ENCODE measurements at places on chromosomes 1 and 21.

DNA sequence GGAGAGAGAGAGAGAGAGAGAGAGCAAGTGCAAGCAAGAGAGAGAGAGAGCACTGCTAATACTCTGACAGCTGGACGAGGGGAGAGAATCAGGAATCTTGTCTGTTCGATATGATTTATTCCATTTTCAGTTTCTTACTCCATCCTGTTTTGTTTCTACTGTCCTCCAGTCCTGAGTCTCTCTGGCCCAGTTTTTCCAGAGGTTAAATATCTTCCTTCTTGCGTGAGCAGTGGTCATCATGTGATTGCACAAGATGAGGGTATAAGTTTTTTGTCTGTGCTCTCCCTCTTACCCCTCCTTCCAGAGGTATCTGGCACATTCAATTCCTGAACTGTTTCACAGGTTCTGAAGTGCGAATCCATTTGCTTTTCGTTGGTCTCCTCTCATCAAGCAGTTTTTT lies 16.8 kb downstream of the UBE2U start:
- no peak for DNase-seq

GRCh38 chr1:170307426-170307825 lies 161.7 kb downstream of the NTMT2 start:
- no peak for DNase-seq

GRCh38 chr1:166185526-166185925 lies 18.7 kb upstream of the FAM78B start:
- no peak for DNase-seq

GRCh38 chr1:145863282-145864018 lies 4.6 kb upstream of the PIAS3 start:
- DNase-seq: no peak

DNA sequence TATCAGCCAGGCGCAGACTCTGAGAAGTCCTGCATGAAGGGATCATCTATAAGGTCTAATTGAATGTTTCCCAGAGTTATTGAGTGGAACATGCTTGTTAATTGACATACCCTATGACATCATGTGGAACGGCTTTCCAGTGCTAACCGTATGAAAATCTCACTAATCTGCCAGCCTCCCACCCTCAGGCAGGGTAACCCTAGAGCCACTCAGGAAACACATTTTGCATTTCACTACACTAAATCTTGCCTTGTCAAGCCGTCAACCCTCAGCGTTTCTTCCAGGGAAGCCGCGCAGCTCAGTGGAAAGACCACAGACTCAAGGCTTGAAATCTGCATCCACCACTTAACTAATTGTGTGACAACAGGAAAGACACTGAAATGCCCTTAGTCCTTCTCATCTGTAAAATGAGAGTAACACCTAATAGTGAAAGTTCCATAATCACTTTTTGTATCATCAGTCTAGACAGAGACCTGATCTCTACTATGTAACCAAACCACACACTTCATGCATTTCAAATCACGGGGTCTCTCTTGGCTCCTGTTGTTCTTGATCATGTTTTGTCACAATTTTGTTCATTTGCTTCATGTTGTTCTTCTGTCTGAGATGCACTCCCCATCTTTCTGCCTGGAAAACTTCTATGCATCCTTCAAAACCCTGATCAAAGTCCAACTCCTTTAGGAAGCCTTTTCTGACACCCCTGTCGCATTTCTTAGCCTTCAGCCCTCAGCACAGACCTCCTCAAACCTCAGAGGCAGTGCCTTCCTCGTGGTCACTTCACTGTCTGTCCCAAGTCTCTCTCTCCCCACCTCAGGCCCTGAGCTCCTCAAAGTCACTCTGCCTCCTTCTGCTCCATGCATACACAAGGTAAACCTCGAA lies 246.5 kb downstream of the TOMM20 start:
- DNase-seq: no peak

- no peak for DNase-seq
These were observed 12.7 kb downstream of the COL6A2 start for GRCh38 chr21:46110499-46111192.

- DNase-seq: no peak
These were observed 10.1 kb downstream of the HECTD3 start for GRCh38 chr1:45001011-45001481.

- no peak for DNase-seq
These were observed 408.7 kb upstream of the PKN2 start for GRCh38 chr1:88275259-88275862.

GRCh38 chr1:173475564-173476196 lies 1.5 kb upstream of the PRDX6 start:
- DNase-seq: no peak

DNA sequence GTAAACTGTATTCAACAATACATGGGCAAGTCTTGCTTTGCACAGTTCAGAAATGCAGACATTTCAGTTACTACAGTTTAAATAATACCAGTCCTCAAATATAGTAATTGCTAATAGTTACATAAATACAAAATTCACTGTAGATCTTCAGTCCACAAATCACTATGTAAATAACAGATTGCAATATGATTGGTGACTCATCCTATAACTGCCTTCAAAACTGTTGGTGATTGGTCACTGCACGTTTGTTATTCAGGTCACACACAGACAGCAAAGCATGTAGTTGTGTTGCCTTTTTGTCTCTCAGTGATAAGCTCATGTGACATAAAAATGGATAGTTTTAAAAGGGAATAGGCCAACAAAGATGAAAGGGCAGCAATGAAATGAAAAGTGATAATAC lies 186.5 kb upstream of the CTTNBP2NL start:
- no peak for DNase-seq

GRCh38 chr21:16002874-16003466 lies 273.2 kb downstream of the USP25 start:
- no peak for DNase-seq

DNA sequence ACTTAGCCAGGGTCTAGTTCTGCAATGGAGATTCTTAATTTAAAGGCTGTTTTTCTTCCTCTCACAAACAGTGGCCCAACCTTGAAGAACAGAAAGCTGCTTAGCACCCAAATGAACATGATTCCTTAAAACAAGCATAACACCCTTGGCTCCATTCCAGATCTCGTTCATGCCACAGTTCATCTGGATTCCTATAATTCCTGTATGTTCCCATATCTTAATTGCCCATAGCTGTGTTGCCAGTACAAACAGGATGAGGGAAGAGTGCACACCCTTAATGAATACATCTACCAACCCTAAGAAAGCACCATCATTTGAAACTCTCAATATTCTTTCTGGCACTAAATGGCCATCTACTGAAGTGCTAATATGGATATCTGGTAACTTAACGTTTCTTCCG lies 45.5 kb downstream of the TGFB2 start:
- no peak for DNase-seq

GRCh38 chr1:238254935-238255334 lies 364.2 kb upstream of the ZP4 start:
- no peak for DNase-seq

- DNase-seq: no peak
These were observed 12.3 kb upstream of the MYBPHL start for GRCh38 chr1:109319114-109319513.

DNA sequence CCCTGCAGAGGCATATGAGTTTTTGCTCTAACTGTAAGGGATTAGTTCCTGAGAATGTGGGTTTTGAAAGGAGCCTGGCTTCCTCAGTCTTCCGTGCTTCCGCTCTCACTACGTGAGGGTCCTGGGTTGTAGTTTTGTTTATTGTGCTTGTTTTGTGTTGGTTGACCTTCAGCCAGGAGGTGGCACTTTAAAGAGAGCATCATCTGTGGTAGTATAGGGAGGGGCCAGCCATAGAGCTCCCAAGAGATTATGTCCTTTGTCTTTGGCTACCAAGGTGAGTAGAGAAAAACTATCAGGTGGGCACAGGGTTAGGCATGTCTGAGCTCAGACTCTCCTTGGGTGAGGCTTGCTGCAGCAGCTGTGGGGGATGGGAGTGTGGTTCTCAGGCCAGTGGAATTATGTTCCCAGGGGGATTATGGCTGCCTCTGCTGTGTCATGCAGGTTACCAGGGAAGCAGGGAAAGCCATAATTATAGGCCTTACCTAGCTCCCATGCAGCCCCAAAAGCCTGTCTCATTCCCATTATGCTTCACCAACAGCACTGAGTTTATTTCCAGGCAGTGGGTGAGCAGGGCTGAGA lies 23.5 kb downstream of the CYP4B1 start:
- DNase-seq: no peak

- DNase-seq: no peak
These were observed 22.1 kb downstream of the OMA1 start for GRCh38 chr1:58524353-58524945.

GRCh38 chr1:236150986-236151385 lies 8.6 kb downstream of the GPR137B start:
- DNase-seq: no peak

GRCh38 chr1:206495493-206496046 lies 11.8 kb upstream of the RASSF5 start:
- no peak for DNase-seq

DNA sequence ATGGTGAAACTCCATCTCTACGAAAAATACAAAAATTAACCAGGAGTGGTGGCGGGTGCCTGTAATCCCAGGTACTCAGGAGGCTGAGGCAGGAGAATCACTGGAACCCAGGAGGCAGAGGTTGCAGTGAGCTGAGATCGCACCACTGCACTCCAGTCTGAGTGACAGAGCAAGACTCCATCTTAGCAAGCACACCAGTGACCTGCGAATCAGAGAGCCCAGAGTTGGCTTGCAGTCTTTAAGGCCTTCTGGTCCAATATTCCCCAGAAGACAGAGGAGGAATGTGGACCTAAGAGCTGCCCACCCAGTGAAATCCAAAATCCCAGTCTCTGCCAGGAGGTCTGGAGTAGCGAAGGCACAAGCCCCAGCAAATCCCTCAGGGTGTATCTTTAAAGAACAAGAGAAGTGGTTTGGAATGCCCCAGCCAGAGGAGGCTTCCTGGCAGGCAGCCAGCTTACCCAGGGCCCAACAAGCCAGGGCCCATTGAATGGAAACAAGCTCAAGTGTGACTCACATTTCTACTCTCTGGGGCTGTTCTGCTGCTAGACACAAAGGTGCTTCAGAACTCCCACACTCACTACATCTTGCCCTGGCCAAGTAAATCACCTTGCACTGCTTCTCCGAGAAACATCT lies 23.9 kb downstream of the GPR161 start:
- DNase-seq: no peak

GRCh38 chr1:199279067-199279466 lies 640.2 kb downstream of the PTPRC start:
- no peak for DNase-seq

- DNase-seq: no peak
These were observed 3.6 kb downstream of the CERS2 start for GRCh38 chr1:150970808-150971582.

- DNase-seq: no peak
These were observed 1.3 kb upstream of the GPATCH4 start for GRCh38 chr1:156602557-156602993.

DNA sequence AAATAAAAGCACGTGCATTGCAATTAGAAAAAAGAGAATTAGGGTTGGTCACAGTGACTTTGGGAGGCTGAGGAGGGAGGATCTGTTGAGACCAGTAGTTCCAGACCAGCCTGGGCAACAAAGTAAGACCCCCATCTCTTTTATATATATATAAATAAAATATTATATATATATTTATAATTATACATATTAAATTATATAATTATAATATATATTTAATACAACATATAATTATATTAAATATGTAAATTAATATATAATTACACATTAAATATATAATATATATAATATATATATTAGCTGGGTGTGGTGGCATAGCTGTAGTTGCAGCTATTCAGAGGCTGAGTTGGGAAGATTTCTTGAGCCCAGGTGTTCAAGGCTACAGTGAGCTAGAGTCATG lies 23.2 kb downstream of the TMEM200B start:
- no peak for DNase-seq

- no peak for DNase-seq
These were observed 18.3 kb downstream of the SYNC start for GRCh38 chr1:32684167-32684811.

DNA sequence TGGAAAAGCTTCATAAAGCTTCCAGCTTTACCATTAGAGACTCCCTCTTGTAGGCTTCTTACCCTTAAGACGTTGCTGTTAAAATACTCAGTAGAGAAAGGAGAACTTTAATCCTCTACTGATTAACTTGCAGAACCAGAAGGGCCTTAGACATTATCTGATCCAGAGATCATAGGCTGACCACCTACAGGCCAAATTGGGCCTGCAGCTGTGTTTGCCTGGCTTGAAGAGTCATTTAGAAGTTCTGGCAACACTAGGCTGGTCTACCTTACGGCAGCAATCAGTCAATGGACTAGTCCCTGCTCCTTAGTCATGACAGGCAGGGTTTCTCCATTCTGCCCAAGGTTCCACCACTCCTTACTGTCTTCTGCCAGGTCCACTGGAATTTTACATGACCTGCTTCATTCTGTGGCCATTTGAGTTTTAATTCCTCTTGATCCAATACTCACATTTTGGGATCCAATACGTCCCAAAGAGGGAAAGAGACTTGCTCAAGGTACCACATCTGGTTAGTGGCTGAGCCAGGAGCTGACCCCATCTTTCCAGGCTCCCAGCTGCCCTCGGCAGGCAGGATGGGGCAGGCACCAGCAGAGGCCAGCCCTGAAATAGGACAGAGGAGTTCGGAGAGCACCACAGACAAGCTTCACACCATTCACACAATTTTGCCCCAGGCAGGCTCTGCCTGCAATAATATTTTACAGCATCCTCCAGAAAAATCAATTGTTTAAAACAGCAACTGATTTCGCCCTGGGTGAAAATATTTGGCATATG lies 96.8 kb downstream of the TNR start:
- DNase-seq: no peak

GRCh38 chr1:162314206-162314605 lies 62.4 kb downstream of the SPATA46 start:
- DNase-seq: no peak

GRCh38 chr1:167221126-167221737 lies 546 bp downstream of the POU2F1 start:
- DNase-seq: no peak

DNA sequence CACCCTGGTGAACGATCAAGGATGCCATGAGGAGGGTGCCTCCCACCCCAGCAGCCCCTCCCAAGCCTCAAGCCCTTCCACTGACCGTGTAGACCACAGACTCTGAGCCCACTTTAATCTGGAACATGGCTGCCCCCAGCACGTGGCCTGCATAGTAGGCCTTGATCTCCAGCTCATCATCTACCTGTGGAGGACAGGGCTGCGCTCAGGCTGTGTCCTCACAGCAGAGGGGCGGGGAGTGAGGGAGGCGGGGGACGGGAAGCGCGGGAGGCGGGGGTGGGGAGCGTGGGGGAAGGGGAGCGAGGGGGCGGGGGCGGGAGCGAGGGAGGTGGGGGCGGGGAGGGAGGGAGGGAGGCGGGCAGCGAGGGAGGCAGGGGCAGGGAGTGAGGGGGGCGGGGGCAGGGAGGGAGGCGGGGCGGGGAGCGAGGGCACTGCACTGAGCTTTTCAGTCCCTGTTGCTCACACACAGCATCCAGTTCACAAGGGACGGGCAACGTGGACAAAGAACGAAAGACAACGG lies 7.1 kb downstream of the PUSL1 start:
- DNase-seq: no peak

- no peak for DNase-seq
These were observed 9.2 kb upstream of the OSBPL9 start for GRCh38 chr1:51607681-51608095.

Measured in stimulated activated CD4-positive, alpha-beta T cell treated with anti-CD3 and anti-CD28 coated beads, TNF-alpha, amount 100 ng/mL, for 1 hour (primary cell).